ENCODE measurements at places on chromosomes 11 and 22.
A peak's percentile ranks its signal among the peaks of the same experiment; 100 is the strongest.

DNA sequence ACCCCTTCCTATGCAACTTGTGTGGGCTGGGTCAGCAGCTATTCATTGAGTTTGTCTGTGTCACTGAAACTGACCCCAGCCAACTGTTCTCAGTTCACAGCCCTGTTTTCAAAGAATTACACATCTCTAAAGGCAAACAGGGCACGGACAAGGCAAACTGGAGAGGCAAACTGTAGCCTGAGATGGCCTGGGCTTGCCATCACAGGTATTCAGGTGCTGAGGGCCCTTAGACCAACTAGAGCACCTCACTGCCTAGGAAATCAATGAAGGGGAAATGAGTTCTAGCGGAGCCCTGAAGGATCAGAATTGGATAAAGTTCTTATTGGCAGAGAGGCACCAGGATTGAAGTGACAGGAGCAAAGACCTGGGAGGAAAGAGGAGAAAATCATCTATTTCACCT, 24.0 kb downstream of the PIK3IP1 start:
- no peak for DNase-seq

DNA sequence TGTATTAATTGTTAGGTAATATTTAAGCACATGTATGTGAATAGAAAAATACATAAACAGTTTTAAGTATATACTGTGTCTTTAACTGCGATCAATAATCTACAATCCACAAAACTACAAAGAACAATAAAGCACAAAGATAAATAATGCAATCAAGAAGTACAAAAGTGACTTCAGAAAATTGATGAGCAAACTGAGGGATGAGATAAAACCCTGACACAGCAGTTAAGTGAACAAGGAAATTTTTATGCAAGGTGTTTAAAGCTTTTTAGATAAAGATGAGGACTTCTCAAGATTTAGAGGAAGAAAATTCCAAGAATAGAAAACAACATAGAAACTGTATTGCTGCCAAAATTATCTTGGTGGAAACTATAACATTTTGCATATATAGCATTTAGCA, 58.4 kb upstream of the ANGPTL5 start:
- no peak for DNase-seq

- DNase-seq, result no peak
These were observed 67.2 kb upstream of the CD82 start for GRCh38 chr11:44498089-44498871.

DNA sequence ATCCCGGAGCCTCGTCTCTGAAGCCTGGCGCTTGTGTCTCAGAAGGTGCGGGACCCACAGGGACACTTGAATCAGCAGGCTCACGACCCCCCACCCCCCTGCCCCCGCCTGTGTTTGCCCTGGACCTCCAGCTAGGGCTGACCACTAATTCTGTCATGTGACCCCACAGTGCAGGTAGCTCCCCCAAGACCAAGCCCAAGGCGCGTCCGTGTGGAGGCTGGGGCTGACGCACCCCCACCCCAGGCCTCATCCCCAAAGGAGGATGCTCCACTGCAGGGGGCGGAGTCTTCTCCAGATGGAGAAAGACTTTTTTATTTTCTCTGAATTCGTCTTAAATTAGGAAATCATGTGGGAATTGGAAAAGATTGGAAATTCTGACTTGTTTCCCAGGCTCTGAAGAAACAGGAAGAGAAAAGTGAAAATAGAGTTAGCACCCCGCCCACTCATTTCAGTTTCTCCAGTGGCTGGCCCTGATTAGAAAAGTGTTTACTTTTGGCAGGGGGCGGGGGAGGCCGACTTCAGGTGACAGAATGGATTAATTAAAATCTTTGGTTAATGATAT, 1.0 kb upstream of the RELA start:
- peak; percentile 18 for DNase-seq

DNA sequence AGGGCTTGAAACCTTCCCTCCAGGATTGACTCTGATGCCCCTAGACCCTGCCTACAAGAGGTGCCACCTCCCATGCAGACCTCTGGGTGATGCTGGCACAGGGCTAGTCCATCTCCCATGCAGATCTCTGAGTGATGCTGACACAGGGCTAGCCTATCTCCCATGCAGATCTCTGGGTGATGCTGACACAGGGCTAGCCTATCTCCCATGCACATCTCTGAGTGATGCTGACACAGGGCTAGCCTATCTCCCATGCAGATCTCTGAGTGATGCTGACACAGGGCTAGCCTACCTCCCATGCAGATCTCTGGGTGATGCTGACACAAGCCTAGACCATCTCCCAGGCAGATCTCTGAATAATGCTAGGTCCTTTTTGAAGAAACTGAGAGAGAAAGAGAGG, 321.7 kb downstream of the NTM start:
- DNase-seq, result no peak

GRCh38 chr22:27150544-27150941, 493.2 kb downstream of the MIAT start:
- DNase-seq, result peak; percentile 85

Measured in hematopoietic multipotent progenitor cell (in vitro differentiated cells).